Muscle of arm (tissue), 14 donors: ENCODE measurements at places on chromosomes 6 and 20.

DNA sequence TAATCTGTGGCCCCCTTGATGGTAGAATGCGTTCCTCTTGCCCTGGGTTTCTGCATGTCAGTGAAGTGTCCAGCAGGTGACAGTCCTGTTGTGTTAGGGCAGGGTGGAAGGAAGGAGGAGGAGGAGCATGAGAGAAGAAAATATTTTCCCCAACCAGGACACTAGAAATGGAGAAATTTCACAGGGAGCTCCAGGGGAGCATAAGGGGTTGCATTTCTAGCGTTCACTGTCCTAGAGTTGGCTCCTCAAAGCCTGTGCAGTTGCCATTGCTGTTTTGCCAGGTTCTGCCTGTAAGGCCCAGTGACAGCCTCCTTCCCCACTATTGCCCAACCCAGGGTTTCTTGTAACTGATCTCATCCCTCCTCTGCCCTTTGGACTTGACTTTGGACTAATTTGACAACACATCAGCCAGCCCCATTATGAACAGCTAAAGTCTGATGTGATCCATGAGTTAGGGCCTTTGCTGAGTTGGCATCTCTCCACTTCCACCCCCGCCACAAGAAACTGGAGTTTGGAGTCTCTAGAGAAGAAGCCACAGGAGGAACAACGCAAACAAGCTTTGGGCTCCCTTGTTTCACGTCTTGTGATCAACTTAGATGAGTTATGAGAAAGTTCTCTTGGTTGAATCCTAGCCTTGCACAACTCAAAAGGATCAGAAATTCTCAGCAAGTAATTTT lies 14.0 kb upstream of the FAM50B start:
- no peak for DNase-seq

- DNase-seq = no peak
Measured at GRCh38 chr6:75609639-75610590, 8.2 kb downstream of the SENP6 start.

- no peak for DNase-seq
Measured at GRCh38 chr20:57860576-57860975, 150.8 kb upstream of the PMEPA1 start.

GRCh38 chr20:31712564-31713311 lies 9.9 kb downstream of the BCL2L1 start:
- peak; percentile 66 for DNase-seq

GRCh38 chr6:147603392-147604081 lies 95.0 kb downstream of the SAMD5 start:
- no peak for DNase-seq

- no peak for DNase-seq
Measured at GRCh38 chr6:44266347-44266746, 996 bp upstream of the NFKBIE start.

DNA sequence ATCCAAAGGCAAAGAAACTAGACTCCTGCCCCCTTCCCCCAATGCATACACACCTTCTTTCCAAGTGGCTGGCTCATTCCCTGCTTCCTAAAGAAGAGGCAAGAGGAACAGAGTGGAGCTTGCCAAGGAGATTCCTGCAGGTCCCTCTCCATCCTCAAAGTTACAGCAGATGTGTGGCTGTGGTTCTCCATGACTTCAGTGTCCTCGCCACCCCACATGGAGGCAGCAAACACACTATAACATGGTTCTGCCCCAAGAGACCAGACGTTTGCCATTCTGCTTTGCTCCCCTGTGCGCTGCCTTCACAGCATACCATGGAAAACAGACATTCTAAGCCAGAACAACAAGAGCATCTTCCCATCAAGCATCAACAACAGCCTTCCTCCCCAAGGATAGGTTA lies 84.4 kb downstream of the BACH2 start:
- no peak for DNase-seq

GRCh38 chr6:21791581-21791980 lies 198.0 kb downstream of the SOX4 start:
- no peak for DNase-seq

DNA sequence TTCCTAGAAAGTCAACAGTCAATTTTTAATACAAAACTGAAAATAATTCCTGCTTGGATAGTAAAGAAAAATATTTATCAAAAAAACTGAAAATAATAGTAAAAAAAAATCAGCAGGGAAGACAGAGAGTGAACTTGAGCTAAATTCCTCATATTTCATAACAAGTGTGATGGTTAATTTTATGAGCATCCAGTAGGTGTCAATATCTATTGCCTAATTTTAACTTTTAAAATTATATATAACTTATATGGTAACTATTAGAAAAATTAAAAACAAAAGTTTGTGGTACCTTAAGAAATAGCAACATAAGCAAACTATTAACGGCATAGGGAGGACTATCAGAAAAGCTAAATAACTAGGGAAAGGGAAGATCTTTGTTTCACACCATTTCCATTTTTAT lies 2.1 kb downstream of the EPM2A start:
- no peak for DNase-seq

DNA sequence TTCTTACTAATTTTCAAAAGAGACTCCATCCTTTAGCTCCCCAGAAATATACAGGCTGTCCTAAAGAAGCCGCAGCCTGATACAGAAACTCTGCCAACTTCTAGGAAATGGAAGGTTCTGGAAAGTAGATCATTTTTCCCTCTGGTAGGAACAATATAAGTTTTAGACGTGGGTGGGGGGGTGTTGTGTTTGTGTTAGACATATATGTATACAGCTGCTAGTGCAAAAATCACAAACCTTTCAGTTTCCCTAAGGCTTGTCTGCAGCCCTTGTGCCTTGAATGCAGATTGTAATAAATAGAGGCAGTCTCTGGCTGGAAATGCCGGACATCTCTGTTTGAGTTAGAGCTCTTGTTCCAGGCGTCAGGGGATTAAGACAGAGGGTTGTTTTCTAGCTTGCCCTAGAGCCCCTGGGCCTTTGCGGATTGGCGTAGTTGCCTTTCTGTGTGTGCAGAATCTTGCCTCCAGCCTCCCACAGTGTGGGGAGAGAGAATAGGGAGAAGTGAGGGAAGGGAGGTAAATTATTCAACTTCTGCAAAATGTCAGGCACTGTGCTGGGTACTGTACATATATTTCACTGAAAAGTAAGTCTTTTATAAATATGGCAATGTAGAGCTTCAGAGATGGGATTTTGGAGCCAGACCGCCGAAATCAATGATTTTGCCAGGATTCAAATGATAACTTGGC lies 269.7 kb downstream of the PRL start:
- DNase-seq = no peak

- DNase-seq = peak; percentile 82
Measured at GRCh38 chr6:33014841-33015634, 5.6 kb upstream of the HLA-DOA start.

DNA sequence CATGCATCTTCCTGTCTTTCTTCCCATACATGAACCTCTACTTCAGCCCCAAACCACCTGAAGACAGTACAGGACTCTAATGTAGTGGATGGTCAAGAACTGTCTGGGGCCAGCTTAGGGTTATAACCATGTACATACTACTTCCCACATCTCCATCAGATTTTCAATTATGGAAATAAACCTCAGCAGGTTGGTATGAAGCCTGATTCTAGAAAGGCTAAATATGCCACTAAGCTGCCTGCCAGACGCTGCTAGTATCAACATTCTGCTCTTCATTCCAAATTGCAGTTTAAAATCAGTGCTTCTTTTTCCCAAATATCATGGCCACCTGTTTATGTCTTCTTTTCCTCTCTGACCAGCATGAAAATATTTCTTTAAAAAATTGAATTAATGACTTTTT lies 99.2 kb upstream of the ID4 start:
- DNase-seq = no peak

DNA sequence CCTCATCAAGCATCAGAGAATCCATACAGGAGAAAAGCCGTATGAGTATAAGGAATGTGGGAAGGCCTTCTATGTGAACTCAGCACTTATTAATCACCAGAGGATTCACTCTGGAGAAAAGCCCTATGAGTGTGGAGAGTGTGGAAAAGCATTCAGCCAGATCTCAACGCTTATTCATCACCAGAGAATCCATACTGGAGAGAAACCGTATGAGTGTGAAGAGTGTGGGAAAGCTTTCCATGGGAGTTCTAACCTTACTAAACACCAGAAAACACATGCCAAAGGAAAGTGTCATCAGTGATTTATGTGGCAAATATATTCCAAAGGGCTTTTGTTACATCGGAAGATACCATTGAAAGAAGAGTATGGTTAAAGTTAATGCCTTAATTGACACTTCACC lies 25.4 kb downstream of the ZKSCAN8 start:
- no peak for DNase-seq

GRCh38 chr6:169397684-169398083 lies 144.0 kb upstream of the THBS2 start:
- DNase-seq = no peak

DNA sequence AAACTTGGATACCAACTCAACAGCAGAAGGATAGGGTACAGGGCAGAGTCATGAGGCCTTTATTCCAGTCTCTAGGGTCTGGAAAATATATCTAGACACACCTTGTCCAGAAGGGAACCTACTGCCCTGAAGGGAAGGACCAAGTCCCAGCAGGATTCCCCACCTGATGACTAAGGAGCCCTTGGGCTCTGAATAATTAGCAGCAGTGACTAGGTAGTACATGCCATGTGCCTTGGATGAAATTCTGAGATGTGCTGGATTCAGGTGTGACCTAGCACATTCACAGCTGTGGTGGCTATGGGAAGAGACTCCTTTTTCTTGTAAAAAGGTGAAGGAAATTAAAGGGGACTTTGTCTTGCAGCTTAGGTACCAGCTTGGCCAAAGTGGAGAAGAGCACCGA lies 364.3 kb upstream of the PTCHD4 start:
- no peak for DNase-seq
